SJSA1 (cell line): ENCODE measurements at places on chromosomes 5 and 9.

GRCh38 chr5:163564321-163564938 lies 59.0 kb downstream of the MAT2B start:
- DNase-seq = no peak

GRCh38 chr9:107703651-107704050 lies 214.1 kb upstream of the KLF4 start:
- DNase-seq = no peak

DNA sequence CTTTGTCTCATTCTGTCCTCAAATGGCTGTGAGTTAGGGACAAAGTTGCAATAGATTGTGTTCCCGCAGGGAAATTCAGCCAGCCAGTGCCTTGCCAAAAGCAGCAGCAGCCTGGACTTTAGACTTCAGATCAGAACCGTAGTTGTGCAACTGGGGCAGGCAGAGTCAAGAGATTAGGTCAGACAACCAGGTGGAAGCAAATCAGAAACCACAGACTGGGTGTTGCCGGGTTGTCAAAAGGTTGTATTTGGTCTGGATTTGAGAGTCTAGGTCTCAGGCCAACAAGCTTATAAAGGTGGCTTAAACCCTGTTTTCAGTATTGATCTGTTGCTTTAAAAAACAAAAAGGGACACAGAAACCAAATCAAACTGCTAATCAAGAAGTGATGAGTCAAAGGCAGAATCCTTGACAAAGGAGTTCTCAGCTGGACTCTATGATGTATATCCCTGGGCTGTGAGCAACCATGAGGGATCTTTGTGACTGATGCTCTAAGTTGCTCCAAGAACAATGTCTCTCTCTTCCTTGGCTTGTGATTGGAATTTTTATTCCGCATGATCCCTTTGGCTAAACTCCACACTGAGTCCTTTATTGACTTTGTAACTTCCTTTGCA lies 20.9 kb downstream of the RFK start:
- peak; percentile 32 for DNase-seq

GRCh38 chr9:82891321-82891720 lies 171.6 kb downstream of the RASEF start:
- DNase-seq = no peak

- DNase-seq = no peak
Observed at GRCh38 chr9:95993337-95993736, 117.8 kb downstream of the ERCC6L2 start.

DNA sequence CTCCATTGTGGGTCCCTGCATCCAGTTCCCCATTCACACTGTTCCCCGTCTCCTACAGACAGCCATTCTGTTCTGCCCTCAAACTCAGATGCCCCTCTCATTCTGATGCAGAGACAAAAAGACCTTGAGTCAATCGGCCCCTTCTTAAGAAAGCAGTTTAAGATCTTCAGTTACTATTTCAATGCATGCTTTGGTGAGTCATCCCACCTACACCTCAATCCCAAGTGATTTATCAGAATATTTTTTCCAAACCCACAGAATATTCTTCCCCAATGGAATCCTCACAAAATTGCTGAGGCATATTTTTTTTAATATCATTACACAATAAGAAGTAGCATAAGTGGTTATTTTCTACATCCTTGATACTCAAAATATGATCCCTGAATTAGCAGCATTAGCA lies 92.4 kb upstream of the SLC1A1 start:
- DNase-seq = no peak
